A549 treated with Hydrocortisone at 1 μM for 4 hours (cell line): ENCODE measurements at places on chromosomes 5 and 9. TPM values are rescaled to one million over a fixed set of nuclear protein-coding genes. Genes with fewer than 3 reads are reported as not detected.

The STPG3 gene
- not detected in 5 replicates for total RNA-seq

The C5orf15 gene
- total RNA-seq = 43.6 to 59.4 TPM (median 54.3 TPM) in 5 replicates

The TLX3 gene
- total RNA-seq = not detected in 5 replicates

The IFNA13 gene
- total RNA-seq = not detected in 5 replicates

The LMAN2 gene
- 185 to 298 TPM (median 190 TPM) in 5 replicates for total RNA-seq

The KIAA0825 gene
- 0.39 to 0.55 TPM (median 0.46 TPM) in 5 replicates for total RNA-seq

The FRRS1L gene
- 0.15 to 0.21 TPM (median 0.21 TPM) in 5 replicates for total RNA-seq
